Sigmoid colon (tissue), 7 donors: ENCODE measurements at places on chromosomes 5 and 9. TPM values are rescaled to one million over a fixed set of nuclear protein-coding genes. Genes with fewer than 3 reads are reported as not detected.

The MARCOL gene
- total RNA-seq: not detected

The BSPRY gene
- 0.27 TPM for total RNA-seq

The TNFSF15 gene
- 10.7 TPM for total RNA-seq

- no peaks in the 10 kb centered on the region for H3K27me3 ChIP-seq
- H3K27ac ChIP-seq: no peak overlapping the region
- no peak for DNase-seq
- no peak overlapping the region for H3K4me3 ChIP-seq
- no peaks in the 10 kb centered on the region for H3K4me1 ChIP-seq
- no peaks in the 10 kb centered on the region for H3K36me3 ChIP-seq
These were observed 84.7 kb upstream of the IRX2 start for GRCh38 chr5:2836133-2836532.

DNA sequence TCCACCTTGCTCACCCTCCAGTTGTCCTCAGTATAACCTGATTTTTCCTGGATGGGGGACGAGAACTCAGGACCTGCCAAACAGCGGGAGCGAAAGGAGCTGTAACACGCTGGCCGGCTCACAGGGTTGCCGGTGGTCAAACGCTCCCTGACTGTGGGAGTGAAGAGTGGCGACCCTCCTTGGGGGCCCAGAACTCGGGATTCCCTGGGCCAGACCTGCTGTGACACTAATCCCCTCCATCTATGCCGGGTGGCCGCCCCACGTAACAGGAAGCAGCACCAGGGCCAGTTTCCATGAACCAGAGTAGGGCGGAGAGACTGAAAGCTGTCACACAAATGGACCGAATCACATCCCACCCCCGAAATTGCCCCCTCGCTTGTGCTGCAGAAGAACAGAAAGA, 1809.2 kb upstream of the ACO1 start:
- H3K36me3 ChIP-seq: no peaks in the 10 kb centered on the region
- H3K4me1 ChIP-seq: no peaks in the 10 kb centered on the region
- no peaks in the 10 kb centered on the region for H3K27me3 ChIP-seq
- DNase-seq: no peak
- H3K4me3 ChIP-seq: no peak overlapping the region

DNA sequence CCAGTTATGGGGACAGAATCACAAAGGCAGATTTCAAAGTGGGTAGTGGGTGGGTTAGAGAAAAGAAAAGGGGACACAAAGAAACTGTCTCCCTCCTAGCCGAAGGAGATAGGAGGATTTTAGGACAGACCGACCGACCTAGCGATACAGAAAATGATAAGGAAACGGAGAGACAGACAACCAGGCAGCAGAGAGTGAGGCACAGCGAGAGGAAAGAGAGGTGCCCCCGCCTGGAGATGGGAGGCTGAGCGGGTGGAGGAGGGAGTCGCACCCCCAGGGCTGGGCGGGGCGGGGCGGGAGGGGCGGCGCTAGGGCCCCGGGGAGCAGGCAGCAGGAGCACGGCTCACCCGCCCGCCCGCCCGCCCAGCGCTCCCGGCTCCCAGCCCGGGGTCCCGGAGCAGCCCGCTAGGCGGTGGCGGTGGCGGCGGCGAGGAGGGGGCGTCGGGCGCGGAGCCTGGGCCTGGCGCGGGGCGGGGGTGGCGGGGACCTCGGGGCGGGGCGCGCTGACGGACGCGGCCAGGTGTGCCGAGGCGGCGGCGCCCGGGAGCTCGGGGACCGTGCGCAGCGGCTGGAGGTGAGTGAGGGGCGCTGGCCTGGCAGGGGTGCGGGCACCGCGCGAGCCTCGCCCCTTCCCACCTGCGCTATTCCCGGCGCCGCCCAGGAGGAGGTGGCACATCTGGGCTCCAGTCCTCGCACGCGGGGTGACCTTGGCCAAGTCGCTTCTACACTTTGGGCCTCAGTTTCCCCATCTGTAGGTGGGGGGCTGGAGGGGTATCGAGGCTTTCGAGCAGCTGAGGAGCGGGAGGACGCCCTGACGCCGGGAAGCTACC, 15.9 kb upstream of the SYNPO start:
- peak overlapping the region; percentile 56 for H3K4me3 ChIP-seq
- no peaks in the 10 kb centered on the region for H3K27me3 ChIP-seq
- peak overlapping the region; percentile 86 for H3K27ac ChIP-seq

GRCh38 chr5:176447591-176447977, 601 bp upstream of the FAF2 start:
- H3K4me3 ChIP-seq: peak overlapping the region; percentile 96
- H3K27ac ChIP-seq: peak overlapping the region; percentile 98
- H3K27me3 ChIP-seq: no peaks in the 10 kb centered on the region
- H3K4me1 ChIP-seq: peaks cover 25% of the 10 kb centered on the region
- H3K36me3 ChIP-seq: no peaks in the 10 kb centered on the region
- DNase-seq: no peak

- no peaks in the 10 kb centered on the region for H3K4me1 ChIP-seq
- H3K4me3 ChIP-seq: no peak overlapping the region
- H3K36me3 ChIP-seq: no peaks in the 10 kb centered on the region
- H3K27me3 ChIP-seq: no peaks in the 10 kb centered on the region
- no peak for DNase-seq
These were observed 1767.7 kb downstream of the EFNA5 start for GRCh38 chr5:105903069-105903468.

DNA sequence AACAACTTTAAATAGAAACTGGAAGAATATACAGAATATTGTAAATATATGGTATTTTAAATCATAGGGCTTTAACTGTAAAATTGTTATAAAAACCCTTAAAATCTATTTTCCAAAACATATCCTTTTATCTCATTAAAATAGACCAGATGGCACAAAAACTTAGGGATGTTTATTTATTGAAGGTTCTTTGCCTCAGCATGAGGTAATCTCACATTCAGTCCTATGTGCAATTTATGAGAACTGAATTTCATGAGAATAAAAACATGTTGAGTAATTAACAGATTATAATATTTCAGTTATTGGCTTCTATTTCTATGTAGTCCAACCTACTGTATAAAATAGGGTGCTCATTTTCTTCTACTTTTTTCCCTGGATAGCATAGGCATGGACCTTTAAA, 329.2 kb upstream of the PRR16 start:
- no peak for DNase-seq
- no peak overlapping the region for H3K4me3 ChIP-seq
- no peaks in the 10 kb centered on the region for H3K27me3 ChIP-seq
